IMR-90 (cell line): ENCODE measurements at places on chromosomes 4 and X. TPM values are rescaled to one million over a fixed set of nuclear protein-coding genes. Genes with fewer than 3 reads are reported as not detected.

- DNase-seq = peak; percentile 86
These were observed 980 bp upstream of the GIMD1 start for GRCh38 chr4:106369456-106370060.

The CXorf65 gene
- total RNA-seq = not detected in 2 replicates

The USP9X gene
- 104 and 115 TPM in 2 replicates for total RNA-seq

The HERC3 gene
- total RNA-seq = 9.5 and 13.1 TPM in 2 replicates

The JCHAIN gene
- total RNA-seq = 0.72 and 0.83 TPM in 2 replicates

DNA sequence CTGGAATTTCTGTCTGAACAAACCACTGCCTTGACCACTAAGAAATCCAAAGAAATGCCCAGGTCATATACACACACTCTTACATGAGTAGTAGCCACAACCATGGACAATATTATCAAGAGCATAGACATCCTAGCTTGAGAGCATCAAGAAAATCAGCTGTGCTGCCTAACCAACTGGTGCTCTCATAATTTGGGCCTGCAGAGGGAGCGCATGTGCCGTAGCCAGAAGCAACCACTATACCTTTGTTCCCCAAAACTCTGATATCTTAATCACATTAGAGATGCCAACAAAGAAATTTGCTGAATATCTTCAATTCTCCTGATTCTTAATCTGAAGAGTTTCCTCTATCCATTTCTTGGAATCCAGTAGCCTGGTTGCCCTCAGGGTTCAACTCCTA is 163.6 kb downstream of the ZNF674 start:
- peak; percentile 17 for DNase-seq
